Heart right ventricle (tissue), 16 donors: ENCODE measurements at places on chromosomes 4 and X.
A peak's percentile ranks its signal among the peaks of the same experiment; 100 is the strongest.

- DNase-seq: no peak
Measured at GRCh38 chr4:40750461-40751258, 905 bp downstream of the NSUN7 start.

- DNase-seq: no peak
Measured at GRCh38 chr4:47612116-47613023, 127.3 kb downstream of the ATP10D start.

DNA sequence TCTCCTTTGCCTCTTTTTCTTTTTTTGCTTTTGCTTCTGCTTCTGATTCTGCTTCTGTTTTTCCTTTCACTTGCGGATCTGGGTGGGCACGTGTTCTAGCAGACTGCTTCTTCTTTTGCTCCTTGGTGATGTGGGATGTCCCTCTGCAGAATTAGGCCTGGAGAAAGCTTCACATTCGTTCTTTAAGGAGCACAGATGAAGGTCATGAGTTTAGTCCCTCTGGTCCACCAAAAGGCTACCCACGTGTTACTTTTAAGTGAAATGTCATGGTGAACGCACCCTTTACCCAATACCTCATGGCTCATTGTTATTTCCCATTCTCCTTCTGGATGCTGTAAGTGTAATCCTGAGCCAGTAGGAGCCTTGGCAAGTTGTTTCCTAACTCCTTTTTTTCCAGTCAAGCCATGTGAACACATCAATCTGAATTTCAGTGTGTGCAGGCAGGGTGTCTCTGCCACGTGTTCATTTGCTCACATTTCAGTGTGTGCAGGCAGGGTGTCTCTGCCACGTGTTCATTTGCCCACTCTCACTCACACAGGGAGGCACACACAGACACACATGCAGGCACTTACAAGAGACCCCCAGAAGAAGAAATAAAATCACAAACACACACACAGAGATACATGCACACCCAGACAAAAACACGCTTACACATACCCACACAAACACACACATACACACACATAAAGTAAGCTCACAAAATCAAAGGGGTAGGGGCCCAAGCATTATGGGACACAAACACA is 36.9 kb downstream of the NBDY start:
- DNase-seq: no peak

GRCh38 chr4:145108128-145108527 is 10.0 kb downstream of the ABCE1 start:
- no peak for DNase-seq

DNA sequence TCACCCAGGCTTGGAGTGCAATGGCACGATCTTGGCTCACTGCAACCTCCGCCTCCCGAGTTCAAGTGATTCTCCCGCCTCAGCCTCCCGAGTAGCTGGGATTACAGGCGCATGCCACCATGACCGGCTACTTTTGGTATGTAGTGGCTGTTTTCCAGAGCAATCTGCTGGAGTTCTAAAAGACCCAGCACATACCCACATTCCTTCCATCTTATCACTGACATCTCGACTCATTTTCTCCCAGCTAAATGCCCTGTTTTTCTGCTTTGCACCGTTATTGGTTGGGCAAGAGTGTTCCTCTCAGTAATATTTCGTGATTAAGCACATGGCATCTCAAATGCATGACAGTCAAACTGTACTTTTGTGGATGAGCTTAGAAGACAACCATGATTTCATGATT is 53.7 kb downstream of the PRKX start:
- DNase-seq: no peak

DNA sequence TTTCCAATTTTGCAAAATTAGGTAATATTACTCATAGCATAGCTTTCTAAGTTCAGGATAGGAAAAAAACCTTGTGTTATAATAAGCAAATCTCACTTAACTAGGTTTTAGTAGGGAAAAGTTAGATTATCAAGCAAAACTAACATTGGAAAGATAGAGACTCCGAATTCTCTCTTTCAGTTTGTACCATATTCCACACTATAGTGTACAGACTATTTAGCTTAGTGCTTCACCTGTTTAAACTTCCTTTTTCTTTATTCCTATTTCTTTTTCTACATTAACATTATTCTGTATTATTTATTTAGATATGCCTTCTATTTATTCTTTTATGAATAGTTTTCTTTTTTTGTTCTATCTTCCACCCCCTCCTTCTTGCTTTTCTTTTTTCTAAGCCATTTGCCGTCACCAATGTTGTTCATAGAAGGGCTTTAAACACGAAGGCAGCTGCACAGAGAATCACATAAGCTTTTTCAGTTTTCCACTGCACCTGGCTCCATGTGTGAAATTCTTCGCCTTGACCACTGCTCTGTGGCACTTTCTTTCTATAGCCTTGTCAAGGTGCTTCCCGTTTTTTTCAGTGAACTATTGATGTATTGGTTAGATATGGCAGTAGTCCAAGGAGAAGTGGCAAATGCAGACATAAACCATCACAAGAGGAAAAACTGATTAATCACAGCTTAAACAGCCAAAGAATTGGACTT is 8.5 kb downstream of the PCDH10 start:
- DNase-seq: no peak

- DNase-seq: peak; percentile 24
Measured at GRCh38 chr4:10006231-10006600, 15.1 kb downstream of the SLC2A9 start.

- peak; percentile 48 for DNase-seq
Measured at GRCh38 chrX:17689971-17690409, 47.3 kb upstream of the SCML1 start.
